ENCODE measurements at places on chromosomes 6 and 20.

DNA sequence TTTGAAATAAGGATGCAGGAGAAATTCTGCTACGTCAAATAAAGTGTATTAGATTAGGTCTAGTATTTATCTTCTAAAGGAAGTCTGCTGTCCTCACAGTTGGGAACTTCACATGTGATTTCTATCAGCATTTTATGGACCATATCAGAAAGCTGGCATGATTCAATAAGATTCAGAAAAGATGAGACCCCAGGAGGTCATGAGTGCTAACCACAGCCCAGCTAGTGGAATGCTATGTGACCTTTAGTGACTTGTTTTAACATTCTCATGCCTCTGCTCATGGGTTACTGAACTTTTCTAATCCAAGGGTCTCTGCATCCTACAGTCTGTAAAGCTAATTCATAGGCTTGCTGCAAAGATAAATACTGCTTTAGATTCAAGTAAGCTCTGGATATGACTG is 150.1 kb downstream of the GMPR start:
- no peak for DNase-seq

DNA sequence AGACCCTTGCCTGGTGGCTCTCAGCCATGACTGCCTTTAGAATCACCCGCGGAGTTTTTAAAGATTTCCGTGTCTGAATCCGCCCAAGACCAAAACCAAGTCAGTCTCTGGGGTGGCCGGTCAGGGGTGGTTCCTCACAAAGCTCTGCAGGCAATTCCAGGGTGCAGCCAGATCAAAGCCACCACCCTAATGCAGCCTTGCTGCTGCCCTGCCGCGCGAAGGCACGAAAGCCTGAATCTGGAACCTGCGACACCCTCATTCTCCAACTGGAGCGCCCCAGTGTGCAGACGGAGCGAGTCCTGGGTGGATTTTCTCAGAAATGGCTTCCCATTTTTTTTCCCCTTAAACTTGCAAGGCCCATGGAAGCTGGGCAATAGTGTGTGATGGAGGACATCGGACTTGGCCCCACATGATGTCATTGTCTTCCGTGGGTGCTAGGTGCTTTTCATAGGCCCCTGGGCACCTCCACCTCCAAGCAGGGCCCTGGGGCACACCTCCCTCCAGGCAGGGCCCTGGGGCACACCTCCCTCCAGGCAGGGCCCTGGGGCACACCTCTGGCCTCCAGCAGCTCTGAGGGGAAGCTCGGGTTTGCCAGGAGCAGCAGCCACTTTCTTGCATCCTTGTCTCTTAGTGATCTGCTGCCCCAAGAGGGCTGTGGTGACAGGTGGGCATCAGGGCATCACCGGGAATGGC is 343.1 kb downstream of the ZFAND3 start:
- DNase-seq, result no peak

- no peak for DNase-seq
These were observed 114.8 kb downstream of the SMOC2 start for GRCh38 chr6:168555618-168556273.

GRCh38 chr20:33561692-33562601 is 72.1 kb downstream of the CBFA2T2 start:
- peak; percentile 95 for DNase-seq

- DNase-seq, result peak; percentile 18
These were observed 102.6 kb downstream of the KIF13A start for GRCh38 chr6:17884498-17885478.

GRCh38 chr6:146948790-146949342 is 255.4 kb upstream of the STXBP5 start:
- DNase-seq, result no peak

- peak; percentile 36 for DNase-seq
These were observed 108.4 kb upstream of the MAFB start for GRCh38 chr20:40797425-40797824.

GRCh38 chr20:8542110-8542486 is 410.0 kb downstream of the PLCB1 start:
- DNase-seq, result no peak

DNA sequence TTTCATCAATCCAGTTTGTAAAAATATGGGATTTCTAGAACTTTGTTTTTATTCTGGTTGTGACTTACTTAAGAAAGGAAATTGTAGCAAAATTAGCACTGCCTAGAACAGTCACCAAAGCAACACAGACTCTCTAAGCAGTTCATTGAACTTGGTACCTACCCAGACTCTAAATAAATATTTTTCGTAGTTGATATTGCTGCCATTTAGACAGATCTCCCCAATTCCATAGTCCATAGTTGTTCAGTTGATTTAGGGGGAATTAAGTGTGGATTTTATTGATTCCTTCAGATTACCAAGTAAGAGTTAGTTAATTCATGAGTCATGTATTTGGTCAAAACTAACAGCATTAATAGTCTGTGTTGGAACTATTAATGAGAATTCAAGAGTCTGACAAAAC is 822.5 kb downstream of the DHX35 start:
- no peak for DNase-seq

DNA sequence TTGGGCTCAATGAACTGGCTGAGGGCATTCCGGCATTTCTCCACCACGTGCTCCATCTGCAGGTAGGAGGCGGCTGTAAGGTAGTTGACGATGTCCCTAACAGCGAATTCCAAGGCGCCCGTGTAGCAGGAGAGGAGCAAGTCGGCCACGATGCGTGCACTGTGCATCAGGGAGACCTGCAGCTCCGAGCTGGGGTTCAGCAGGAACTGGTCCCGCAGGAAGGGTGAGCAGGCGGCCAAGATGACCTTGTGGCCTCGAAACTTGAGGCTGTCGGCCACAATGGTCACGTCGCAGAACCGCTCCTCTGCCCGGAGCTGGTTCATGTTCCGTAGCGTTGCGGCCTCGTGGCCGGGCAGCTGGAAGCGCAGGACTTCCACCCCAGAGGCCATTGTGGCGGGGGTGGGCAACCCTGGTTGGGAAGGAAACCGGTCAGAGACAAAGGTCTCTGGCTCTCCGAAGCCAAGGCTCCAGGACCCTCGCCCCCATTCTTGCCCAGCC is 920 bp downstream of the ZBTB12 start:
- no peak for DNase-seq

DNA sequence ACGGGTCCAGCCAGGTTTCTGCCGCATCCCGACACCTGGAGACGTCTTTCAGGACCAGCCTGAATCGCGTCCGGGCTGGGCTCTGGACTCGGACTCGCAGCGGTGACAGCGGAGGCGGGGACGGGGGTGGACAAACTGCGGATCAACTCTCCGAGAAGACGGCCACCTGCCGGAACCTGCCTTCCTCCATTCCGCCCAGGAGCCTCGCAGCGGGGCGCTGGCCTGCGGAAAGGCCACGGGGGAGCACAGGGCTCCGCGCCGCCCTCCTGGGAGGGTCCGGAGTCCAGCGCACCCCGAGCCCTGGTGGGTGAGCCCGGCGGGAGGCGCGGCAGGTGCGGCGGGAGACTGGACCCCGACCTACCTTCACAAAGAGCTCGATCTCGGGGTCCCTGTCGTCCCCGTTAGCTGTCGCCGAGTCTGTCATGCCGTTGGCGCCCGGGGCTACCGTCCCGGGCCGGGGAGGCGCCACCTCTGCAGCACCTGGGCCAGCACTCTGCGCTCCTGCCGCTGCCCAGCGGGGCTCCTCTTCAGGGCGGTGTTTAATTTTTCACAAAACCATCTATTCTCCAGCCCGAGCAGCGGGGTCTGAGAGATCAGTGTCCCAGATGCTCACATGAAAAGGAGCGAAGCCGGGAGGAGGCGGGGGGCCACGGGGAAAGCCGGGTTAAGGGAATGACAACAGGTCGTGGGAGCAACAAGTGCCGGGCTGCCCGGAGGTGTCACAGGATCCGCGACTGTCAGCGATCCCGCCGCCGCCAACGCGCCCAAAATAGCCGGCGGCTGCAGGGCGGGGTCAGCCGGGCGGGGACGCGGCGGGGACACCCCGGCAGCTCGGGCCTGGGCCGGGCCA is at the start of gene CLIC5:
Gene CLIC5 (minus strand): TSS at position 742 of the 850 bp plus-strand sequence. CDS start 318 bp downstream, at position 424.
- DNase-seq, result no peak

DNA sequence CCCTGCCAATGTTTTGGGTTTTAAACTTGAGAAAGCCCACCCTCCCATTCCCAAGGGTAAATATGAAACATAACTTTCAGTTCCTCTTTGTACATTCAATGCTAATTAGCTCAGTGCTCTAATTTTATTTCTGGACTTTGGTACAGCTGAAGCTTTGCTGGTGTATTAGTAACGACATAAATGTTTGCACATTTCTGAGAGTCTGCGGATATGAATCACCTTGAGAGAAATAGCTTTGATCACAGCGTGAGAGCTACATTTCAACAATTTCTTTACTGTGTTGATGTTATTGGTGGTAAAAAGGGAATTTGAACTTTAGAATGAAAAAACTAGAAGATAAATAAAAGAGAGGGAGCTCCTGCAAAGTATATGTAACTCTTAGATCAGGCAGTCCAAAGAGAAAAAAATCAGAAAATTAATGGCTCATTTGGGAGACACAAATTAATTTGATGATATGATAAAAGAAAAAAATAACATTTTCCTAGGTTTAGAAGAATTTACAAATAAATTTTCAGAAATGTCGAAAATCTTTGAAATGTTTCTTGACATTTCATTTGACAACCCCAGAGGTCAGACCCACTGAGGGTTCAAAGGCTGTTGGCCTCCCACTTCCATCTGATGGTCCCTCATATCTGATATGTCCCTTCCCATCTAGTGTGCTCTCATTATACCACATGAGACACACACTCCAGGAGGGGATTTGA is 38.5 kb upstream of the CAP2 start:
- DNase-seq, result no peak

- DNase-seq, result peak; percentile 7
These were observed 626.8 kb upstream of the ARID1B start for GRCh38 chr6:156150391-156150790.

DNA sequence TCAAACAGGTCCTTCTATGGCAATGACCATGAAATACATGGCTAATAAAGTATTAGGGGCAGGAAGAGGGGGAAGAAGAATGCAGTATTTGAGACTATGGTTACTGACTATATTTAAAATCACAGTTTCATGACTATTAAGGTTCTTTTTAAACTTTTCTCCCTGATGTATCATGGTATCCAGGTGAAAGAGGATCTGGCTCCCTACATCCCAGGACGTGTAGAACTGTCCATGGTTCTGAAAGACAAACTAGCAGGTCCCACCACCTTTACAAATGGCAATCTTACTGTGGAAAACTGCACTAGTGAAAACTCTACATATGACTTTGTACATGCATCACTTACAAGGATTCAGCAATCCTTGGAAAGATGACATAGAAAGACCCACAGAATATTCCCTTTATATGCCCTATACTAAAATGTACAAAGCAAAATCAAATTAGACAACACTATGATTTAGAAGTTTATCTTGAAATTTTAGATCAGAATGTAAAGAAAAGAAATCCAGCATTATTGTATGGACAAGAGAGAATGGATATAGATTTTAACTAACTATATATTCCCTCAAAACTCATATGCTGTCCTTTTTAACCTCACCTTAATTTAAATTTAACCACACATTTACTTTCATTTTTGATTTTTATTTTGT is 33.5 kb downstream of the RPP21 start:
- DNase-seq, result peak; percentile 64

- peak; percentile 54 for DNase-seq
These were observed 59.7 kb downstream of the GPX5 start for GRCh38 chr6:28585335-28585734.

GRCh38 chr20:16662467-16662866 is 67.4 kb upstream of the SNRPB2 start:
- no peak for DNase-seq

DNA sequence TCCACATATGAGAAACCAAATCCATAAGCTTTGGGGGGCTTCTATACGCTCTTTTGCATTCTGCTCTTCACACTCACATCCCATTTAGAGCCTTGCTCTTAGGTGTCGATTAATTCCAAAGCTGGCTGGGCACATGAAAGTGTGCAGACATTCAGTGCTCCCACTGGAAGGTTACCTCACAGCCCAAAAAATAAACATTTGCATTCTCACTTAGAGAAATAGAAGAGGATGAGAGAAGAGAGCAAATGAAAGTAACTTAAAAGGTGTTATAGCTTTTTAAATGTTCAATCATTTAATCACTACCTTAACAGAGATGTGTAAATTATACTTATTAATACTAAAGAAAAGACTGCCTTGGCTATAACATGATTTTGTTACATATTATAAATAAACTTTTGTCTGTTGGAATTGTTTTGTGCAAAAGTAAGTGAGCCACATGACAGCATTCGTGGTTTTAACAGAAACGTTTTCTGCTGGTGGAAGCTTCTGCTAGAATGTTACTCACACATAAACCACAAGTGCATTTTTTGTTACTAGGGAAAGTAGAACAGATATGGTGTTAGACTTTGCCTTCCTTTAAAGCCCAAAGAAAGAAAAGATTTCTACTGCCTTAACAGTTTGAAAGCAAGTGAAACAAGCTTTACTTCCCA is 116.7 kb downstream of the SIM1 start:
- DNase-seq, result no peak

DNA sequence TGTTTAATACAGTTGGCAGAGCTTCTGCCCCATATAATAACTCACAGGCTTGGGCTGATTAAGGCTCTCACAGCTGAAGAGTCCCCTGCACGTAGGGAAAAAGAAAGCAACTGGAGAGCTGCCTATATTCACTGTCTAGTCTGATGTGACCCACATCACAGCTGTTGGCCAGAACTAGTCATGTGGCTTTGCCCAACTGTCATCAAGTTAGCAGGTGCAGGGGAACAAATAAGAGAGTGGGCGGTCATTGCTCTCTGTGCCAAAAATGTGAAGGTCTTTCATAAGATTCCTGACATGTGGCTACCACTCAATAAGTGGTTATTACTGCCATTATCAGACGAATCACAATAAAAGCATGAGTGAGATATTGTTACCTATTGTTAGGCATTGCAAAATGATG is 665.2 kb downstream of the DOK5 start:
- no peak for DNase-seq

- DNase-seq, result no peak
These were observed 182.4 kb upstream of the TSHZ2 start for GRCh38 chr20:52789716-52790115.

DNA sequence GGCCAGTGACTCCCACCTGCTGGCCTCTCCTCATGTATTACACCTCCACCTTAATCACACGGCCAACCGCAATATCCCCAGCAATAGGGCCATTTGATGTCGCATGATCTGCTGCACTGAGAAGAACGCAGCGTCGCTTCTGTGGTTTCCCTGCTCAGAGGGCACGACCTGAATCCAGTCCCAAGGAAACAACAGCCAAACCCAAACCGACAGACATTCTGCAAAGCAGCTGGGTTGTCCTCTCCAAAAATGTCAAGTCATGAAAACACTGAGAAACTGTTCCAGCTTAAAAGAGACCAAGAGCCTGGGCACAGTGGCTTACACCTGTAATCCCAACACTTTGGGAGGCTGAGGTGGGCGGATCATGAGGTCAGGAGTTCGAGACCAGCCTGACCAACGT is 7.5 kb upstream of the BPI start:
- DNase-seq, result no peak

GRCh38 chr20:17721802-17722486 is 22.2 kb downstream of the BANF2 start:
- peak; percentile 8 for DNase-seq

DNA sequence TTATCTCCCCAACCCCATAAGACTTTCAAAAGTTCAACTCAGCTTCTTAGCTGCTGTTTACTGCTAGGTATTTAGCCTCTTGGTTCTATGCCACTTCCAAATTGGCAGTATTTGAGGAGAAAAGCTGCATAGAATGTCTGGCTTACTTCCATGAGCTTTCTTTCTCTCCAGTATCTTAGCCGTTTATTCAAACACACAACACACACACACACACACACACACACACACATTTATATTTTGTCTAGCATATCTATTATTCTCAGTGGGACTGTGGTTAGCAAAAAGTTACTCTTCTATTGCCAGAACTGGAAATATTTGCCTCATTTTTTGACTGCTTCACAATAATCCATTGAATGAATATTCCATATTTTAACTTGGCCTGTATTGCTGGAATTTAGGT is 634.2 kb upstream of the IMPG1 start:
- no peak for DNase-seq
